NCI-H460 (cell line): ENCODE measurements at places on chromosomes 6 and 20.

GRCh38 chr6:130982941-130983456, 80.0 kb downstream of the EPB41L2 start:
- DNase-seq: peak; percentile 5

- no peak for DNase-seq
These were observed 57.4 kb upstream of the TTPAL start for GRCh38 chr20:44418069-44418905.

- peak; percentile 6 for DNase-seq
These were observed 11.6 kb downstream of the BACH2 start for GRCh38 chr6:90285042-90285481.

- no peak for DNase-seq
These were observed 744 bp downstream of the RAB23 start for GRCh38 chr6:57221191-57221935.

- no peak for DNase-seq
These were observed 45.3 kb downstream of the VAPB start for GRCh38 chr20:58434326-58434725.

GRCh38 chr20:290084-290831, at the start of gene C20orf96:
C20orf96 (minus strand) TSS chr20:290750; CDS start chr20:290610, 140 bp downstream.
- DNase-seq: peak; percentile 90

DNA sequence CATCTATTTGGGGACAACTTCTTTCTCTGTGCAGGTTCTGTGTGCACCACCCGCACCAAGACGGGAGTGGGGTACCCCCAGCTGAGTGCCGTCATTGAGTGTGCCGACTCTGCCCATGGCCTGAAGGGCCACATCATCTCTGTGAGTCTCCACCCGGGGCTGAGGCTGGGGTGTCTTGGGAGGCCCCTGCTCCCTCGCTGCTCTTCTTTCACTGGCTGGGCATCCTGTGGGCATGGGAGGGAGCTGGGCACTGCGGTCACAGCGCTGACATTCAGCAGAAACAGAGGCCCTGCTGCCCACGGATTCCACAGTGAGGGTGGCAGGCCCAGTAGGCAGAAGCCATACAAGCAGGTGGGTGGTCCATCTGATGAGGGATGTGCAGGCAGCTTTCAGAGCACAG, 40.4 kb downstream of the GMPR start:
- no peak for DNase-seq

- DNase-seq: no peak
These were observed 8.7 kb downstream of the GFRA4 start for GRCh38 chr20:3654326-3655130.

DNA sequence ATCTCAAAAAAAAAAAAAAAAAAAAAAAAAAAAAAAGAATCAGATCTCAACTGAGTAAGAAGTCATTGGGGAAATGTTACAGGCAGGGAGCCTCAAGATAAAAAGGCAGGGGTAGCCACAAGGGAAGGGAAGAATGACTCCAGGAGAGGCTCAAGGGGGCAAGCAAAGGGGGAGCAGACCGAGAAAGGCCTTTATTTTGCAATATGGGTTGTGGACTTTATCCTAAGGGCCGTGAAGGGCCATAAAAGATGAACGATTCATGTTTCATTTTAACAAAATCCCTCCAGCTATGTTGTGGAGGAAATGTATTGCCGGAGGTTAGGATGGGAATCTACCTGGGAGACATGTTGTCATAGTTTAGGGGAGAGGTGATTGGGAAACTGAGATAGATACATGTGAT, 25.8 kb upstream of the SEC63 start:
- DNase-seq: no peak

DNA sequence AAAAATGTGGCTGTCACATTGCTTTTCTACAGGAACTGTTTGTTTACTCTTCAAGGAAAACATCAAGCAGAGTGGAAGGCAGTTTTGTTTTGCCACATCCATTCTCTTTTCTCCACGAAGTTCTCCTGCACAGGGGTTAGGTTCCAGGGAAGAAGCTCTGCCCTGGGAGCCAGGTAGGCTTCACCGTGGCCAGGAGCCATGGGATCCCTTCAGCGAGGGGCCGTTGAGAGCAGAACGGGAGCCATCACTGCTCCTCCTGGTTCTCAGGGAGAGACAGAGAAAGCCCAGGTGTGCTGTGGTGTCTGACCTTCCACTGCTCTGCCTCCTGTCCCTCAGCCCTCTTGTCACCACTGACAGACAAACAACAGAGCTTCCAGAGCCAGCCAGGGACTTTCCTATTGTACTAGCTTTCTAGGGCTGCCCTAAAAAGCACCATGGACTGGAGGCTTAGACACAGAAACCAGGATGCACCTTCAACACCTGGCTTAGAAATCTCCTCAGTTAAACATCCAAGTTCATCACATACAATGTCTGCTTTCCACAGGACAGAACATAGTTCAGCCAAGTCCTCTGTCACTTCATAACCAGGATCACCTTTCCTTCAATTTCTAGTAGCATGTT, 75.6 kb upstream of the SLC22A23 start:
- no peak for DNase-seq

DNA sequence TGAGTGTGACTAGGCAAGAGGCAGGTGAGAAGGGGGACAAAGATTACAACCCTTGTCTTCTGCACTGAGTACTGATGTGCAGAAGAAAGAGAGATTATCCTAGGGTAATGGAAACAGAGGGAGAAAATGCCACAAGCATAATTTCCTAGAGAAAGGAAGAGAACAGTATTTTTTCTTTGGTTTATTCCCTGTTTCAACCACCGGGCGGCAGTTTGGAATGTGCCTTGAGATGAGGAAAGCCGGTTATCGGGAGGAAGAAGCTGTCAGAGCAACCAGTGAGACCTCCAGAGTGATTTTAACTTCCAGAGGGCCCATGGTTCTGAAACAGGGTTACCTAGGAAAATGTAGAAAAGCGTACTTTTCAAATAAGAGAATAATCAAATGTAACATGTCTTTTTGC, 121.4 kb downstream of the REV3L start:
- peak; percentile 13 for DNase-seq

DNA sequence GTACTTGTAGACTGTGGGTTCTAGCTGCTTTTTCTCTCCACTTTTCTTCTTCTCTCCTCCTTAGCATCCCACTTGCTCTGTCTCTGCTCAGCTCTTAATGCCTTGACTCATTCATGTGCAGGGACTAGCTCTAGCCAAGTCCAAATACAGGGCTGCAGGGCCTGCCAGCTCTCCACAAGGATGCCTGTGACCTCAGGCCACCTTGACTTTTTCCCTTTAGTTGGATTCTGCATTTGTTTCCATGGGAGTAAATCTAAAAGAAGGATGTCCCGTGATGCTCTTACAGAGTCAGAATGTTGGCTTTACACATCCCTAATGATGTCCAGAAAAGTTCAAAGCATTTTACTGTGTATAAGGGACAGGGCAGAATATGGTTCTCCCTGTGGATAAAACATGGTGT, 101.8 kb upstream of the PREP start:
- DNase-seq: no peak

DNA sequence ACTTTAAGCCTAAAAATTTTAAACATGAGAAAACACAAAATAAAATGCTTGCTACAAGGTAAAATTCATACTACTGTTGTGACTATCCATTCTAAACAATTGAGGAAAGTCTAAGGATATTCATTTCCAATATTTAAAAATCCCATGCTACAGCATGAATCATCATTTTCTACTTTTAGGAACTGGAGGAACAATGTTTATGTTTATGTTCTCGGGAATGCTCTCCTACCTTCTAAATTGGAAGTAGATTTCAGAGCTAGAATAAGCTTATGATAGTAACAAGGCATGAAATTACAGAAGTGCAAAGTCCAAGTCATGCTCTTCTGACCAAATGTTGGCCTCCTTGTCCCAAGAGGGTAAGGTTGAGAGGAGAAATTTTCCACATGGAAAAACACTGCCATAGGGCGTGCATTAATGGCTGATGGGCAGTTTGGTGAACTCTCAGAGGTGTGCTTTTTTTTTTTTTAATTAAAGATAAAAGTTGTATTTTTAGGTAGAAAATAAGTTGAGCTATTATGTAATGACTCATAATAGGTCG, 6.0 kb upstream of the MYLK4 start:
- DNase-seq: no peak

- DNase-seq: no peak
These were observed 97.4 kb downstream of the ME1 start for GRCh38 chr6:83333500-83333899.

DNA sequence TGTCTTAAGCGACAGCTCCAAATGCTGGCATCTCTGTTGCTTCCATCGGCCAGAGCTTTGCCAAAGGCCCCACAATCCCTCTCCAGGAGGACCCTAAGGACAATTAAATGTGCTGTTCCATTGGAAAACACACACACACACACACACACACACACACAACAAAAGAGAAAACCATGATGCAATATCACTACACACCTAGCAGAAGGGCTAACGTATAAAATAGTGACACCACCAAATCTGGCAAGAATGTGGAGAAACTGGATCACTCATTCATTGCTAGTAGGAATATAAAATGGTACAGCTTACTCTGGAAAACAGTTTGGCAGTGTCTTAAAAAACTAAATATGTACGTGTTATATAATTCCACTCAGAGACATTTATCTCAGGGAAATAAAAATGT, 13.0 kb upstream of the TMEM14A start:
- DNase-seq: no peak

- no peak for DNase-seq
These were observed 46.4 kb downstream of the TNFAIP3 start for GRCh38 chr6:137913434-137913833.

DNA sequence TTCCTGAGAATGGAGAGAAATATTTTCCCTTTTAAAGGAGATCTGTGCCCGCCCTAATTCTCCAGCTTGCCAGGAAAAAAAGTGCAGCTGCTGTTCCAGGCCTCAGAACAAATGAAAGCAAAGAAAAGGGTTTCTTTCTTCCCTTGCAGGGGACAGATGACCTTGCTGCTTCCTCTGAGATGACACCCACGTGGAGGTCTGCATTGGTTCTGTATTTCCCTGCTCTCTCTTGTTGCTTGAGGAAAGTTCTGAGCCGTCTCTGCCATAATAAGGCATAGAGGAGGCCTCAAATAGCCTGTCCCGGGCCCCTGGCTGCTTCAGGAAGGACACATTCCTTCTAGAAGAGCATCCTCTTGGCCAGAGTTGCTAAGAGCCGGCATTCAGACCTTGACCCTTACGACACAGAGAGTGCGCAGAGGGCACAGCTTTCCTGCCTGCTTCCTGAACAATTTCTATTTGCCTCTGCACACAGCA, 501.8 kb upstream of the SULF2 start:
- no peak for DNase-seq

GRCh38 chr6:20141931-20142330, 70.3 kb downstream of the MBOAT1 start:
- DNase-seq: no peak

DNA sequence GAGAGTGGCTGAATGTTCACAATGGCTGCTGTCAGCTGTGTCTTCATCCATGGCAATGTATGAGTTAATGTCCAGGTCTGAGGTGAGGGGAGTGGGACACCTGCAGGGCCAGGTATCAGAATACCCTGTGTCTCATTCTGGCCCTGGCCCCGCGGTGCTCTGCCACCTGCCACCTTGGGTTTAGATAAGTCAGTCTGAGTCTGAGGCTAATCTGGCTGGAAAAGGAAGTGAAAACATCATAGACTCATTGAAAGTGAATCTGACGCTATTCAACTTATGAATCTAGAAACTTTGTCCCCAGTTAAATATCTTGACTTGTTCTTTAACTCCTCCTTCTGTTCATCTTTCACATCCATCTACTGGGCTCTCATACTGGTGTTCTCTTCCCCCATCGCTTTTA, 267.1 kb upstream of the JAG1 start:
- DNase-seq: no peak

DNA sequence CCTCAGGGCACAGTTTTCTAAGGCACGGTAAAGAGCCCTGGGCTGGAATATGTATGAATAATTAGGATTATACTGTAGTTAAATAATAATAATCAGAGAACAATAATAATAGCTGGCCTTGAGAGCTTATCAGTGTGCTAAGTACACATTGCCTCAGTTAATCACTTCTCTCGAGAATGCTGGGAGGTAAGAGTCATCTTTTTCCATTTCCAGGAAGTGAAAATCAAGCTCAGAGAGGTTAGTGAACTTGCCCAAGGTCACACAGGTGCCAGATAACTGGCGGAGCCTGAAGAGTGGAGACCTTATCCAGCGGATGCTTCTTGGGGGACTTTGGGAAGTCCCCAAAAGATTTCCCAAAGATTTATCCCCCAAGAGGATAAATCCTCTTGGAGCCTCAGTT, 19.4 kb upstream of the CBFA2T2 start:
- no peak for DNase-seq

- DNase-seq: no peak
These were observed 40.4 kb upstream of the ARHGAP18 start for GRCh38 chr6:129750360-129750759.

- DNase-seq: peak; percentile 60
These were observed 256.5 kb upstream of the RREB1 start for GRCh38 chr6:6851059-6851948.

GRCh38 chr6:144094731-144095133, 641 bp downstream of the SF3B5 start:
- no peak for DNase-seq

DNA sequence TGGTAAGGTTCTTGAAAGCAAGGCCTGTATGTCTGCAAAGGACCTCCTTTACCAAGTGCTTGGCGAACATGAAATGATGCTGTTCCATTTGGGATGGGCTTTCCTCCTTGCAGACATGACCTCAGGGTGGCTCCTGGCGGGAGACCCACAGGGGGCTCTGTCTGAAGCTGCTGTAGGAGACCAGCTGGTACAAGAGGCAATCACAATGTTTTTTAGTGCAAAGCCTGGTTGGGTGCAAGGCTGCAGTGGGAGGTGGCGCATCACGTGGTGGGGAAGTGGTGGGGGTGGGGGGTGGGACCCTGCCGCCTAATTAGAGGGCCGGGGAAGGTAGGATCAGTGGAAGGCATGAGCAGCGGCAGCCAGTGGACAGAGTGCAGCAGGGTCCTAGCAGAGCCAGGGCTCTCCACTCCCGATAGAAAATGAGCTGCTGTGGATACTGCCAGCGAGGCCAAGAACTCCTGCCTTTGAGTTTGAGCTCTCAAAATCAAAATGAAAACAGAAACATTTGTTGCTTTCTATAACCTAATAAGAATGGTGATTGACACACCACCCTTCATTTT, 9.1 kb upstream of the ARMC2 start:
- DNase-seq: no peak

DNA sequence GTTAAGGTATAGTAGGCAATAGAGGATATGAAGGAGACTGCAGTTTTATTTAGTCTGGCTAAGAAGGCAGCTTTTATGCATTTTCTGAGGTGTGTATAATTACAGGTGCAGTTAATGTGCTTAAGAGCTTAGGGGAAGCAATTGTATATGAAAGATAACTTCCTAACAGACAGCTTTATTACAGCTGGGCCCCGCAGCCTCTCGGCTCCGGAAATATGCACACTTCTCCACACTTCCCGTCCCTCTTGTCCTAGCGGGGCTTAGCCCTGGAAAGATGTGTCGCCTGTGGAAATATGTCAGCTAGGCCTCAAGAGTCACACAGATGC, 178.4 kb upstream of the ARID1B start:
- DNase-seq: no peak

GRCh38 chr6:145015739-145016558, 719.4 kb downstream of the EPM2A start:
- peak; percentile 14 for DNase-seq
